ENCODE measurements at places on chromosomes 5 and 9. TPM values are rescaled to one million over a fixed set of nuclear protein-coding genes. Genes with fewer than 3 reads are reported as not detected.

- DNase-seq = no peak
Measured at GRCh38 chr5:63128761-63129160, 550.1 kb downstream of the LRRC70 start.

DNA sequence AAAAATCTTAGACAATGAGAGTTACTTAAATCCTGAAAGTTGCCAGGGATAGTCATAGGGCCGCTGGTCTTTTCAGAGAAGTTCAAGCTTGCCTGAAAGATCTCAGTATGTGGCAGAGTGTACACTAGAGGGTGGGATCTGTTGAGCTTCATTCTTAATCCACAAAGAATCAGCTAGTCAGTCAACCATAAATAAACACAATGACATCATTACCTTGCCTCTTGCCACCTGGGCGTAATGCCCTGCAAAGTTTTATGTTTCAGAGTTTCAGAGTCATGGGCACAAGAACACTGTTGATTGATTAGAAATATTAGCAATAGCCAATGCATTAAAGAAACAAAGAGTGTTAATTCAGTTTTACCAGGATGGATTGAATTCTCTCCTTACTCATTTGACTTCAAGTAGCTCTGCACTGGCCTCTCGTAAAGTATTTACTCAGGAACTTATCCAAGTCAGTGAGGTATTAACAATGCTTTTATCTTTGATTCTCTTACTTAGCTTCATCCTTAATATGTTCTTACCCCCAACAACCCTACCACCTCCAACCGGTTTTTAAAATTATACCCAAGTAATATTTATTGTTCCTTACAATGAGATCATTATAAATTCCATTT is 14.3 kb upstream of the ANXA1 start:
- DNase-seq = no peak

GRCh38 chr9:3848445-3849114 is 322.8 kb upstream of the RFX3 start:
- DNase-seq = peak; percentile 15

DNA sequence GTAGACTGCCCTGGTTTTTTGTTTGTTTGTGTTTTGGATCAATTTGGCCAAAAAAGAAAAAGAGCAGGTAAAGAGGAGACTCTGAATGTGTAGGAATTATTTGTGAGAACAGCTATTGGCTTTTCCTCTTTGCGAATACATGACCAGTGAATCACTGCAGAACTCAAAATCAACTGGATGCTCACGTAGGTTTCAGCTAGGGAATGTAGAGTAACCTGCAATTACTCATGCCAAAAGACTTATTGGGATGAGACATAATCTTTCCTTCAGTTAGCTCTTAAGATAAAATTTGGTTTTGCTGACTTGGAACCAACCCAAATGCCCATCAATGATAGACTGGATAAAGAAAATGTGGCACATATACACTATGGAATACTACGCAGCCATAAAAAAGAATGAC is 348.0 kb downstream of the NPR3 start:
- no peak for DNase-seq

DNA sequence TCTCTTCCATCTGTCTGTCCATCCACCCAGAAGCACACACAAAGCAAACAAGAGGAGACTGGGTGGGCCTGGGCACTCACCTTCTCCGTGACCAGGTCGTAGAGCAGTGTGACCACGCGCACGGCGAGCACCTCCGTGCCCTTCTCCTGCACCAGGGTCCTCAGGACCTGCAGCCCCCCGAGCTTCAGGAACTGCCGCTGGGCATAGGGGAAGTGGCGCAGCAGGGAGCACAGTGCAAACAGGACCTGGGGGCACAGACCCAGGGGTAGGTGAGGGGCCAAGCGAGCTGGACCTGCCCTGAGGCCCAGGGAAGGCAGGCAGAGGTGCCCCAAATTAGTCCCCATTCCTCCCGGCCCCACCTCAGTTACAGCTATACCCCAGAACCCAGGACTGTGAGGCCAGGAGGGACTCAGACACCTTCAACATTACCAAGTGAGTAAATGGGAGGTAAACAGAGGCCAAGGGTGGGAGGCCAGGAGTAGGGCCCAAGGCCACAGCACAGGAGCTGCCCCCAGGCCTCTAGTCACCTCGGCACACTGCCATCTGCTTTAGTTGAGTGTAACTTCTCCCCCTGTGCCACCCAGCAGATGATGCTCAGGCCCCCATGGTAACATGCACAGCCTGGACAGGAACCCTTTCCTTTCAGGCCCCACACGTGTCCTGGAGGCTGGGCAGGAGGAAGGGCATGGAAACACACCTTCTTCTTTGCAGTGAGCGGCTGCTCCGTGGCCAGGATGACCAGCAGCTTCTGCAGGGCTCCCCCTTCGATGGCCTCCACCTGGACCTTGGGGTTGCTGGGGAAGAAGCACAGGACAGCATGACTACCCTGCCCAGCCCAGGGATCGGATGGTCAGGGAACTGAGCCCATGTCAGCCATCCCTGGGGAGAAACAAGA is 76.2 kb upstream of the LRRTM2 start:
- DNase-seq = no peak

GRCh38 chr5:16799796-16800195 is 136.3 kb downstream of the MYO10 start:
- no peak for DNase-seq

GRCh38 chr9:72701510-72701909 is 180.1 kb downstream of the TMC1 start:
- no peak for DNase-seq

CNTLN gene
- 5.4 TPM for total RNA-seq

ORM1 gene
- total RNA-seq = not detected

UBLCP1 gene
- total RNA-seq = 11.3 TPM

TERT gene
- not detected for total RNA-seq

DNAJC18 gene
- total RNA-seq = 5.9 TPM

SEC61B gene
- total RNA-seq = 87.7 TPM

Measured in dermis microvascular lymphatic vessel endothelial cell (primary cell).